ENCODE measurements at places on chromosomes 2 and 18. TPM values are rescaled to one million over a fixed set of nuclear protein-coding genes. Genes with fewer than 3 reads are reported as not detected.
A peak's percentile ranks its signal among the peaks of the same experiment; 100 is the strongest.

DNA sequence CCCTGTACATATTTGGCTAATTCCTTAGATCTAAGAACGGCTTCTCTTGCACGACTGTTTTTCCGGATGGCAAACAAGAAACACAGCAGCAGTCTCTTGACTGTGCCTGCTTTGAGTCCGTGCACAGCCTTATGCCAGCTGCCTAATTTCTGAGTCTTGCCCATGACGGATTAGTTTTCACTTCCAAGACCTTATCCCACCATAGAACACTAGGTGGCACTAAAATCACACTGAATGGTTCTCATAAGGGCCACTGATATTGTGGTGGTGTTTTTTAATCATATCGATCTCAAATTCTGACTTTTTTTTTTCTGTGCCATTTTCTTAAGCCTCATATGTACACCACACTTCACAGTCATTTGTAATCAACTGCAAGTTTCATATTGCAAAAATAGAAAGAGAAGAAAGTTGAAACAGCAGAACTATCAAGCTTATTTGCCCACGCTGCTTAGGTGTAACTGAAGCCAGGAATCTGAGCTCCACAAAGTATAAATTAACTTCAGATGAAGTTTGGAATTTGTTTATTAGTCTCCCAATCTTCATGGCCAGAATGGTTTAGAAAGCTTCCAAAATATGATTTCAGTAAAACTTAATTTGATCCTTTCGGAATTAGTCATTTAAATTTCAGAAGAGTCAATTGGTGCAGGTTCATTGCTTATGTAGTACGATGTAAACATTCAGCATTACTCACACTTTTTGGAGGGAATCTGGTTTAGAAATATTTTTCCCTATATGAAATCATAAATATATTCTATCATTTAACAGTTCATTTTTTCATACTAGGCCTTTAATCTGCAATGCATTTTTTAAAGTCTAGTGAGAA lies 45.5 kb upstream of the SCN7A start:
- no peak overlapping the region for H3K4me3 ChIP-seq
- H3K4me1 ChIP-seq: no peaks in the 10 kb centered on the region
- no peak overlapping the region for H3K27ac ChIP-seq
- no peaks in the 10 kb centered on the region for H3K36me3 ChIP-seq
- no peak for DNase-seq
- no peaks in the 10 kb centered on the region for H3K27me3 ChIP-seq

- no peaks in the 10 kb centered on the region for H3K27me3 ChIP-seq
- no peak overlapping the region for H3K4me3 ChIP-seq
- no peak overlapping the region for H3K27ac ChIP-seq
- peaks cover 19% of the 10 kb centered on the region for H3K4me1 ChIP-seq
- no peak for DNase-seq
These were observed 17.9 kb upstream of the MSGN1 start for GRCh38 chr2:17798338-17798737.

DNA sequence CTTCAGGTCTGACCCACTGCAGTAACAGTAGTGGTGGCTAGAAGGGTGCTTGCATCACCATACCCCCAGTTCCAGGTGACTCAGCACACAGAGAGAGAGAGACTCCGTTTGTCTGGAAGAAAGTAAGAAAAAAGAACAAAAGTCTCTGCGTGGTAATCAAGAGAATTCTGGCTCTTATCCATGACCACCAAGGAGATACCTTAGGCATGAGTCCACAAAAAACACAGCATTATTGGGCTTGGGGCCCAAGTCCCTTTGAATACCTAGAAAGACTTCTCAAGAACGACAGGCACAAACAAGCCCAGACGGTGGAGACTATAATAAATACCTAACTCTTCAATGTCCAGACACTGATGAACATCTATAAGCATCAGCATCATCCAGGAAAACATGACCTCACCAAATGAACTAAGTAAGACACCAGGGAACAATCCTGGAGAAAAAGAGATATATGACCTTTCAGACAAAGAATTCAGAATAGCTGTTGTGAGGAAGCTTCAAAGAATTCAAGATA lies 21.7 kb upstream of the BAZ2B start:
- no peaks in the 10 kb centered on the region for H3K4me1 ChIP-seq
- H3K4me3 ChIP-seq: no peak overlapping the region
- DNase-seq: no peak
- no peaks in the 10 kb centered on the region for H3K27me3 ChIP-seq
- H3K36me3 ChIP-seq: no peaks in the 10 kb centered on the region

- H3K4me3 ChIP-seq: no peak overlapping the region
- H3K4me1 ChIP-seq: no peaks in the 10 kb centered on the region
- H3K27ac ChIP-seq: no peak overlapping the region
These were observed 47.3 kb upstream of the PAPOLG start for GRCh38 chr2:60708630-60709320.

- peak overlapping the region; percentile 88 for H3K4me3 ChIP-seq
- no peak for DNase-seq
- no peaks in the 10 kb centered on the region for H3K36me3 ChIP-seq
- peak overlapping the region; percentile 68 for H3K27ac ChIP-seq
These were observed 504 bp downstream of the ASAP2 start for GRCh38 chr2:9206991-9207640.

DNA sequence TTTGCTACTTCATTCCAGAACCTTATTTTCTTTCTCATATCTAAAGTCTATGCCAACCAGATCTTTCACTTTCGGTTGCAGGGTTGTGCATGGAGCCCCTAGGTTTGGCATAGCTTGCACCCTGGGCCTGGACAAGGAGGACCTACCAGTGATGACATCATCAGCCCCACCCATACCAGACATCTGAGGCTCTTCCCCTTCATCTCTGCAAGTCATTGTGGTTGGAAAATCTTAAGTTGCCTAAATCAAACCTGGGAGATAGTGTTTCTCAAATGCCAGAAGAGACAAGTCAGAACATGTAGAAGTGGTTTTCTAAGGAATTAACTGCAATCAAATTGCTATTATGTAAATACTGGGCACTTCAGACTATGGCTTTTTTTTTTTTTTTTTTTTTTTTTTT lies 363.3 kb downstream of the ZNF516 start:
- H3K4me1 ChIP-seq: no peaks in the 10 kb centered on the region
- no peak for DNase-seq
- H3K36me3 ChIP-seq: no peaks in the 10 kb centered on the region
- no peak overlapping the region for H3K27ac ChIP-seq
- H3K4me3 ChIP-seq: no peak overlapping the region
- H3K27me3 ChIP-seq: no peaks in the 10 kb centered on the region

DNA sequence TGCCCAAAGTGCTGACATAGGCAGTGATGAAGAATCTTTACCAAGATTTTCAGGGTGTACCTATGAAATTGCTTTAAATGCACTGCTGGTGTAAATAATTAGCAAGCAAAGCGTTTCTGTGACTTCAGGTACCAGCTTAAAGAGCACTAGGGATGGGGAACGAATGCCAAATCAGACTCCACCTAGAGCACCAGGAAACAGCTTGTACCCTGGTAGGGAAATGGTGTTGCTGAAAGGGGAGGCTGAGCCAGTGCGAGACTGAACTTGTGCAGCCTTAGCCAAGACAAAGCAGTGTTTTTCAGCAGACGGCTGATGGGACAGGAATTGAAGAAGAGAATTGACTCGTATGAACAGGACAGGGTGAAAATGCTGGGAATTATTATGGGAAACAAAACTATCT lies 65.6 kb downstream of the TWSG1 start:
- H3K27ac ChIP-seq: no peak overlapping the region
- DNase-seq: no peak
- H3K36me3 ChIP-seq: peaks cover 8% of the 10 kb centered on the region
- H3K27me3 ChIP-seq: no peaks in the 10 kb centered on the region

- DNase-seq: peak; percentile 95
- H3K36me3 ChIP-seq: no peaks in the 10 kb centered on the region
- peak overlapping the region; percentile 26 for H3K4me3 ChIP-seq
- no peaks in the 10 kb centered on the region for H3K27me3 ChIP-seq
- H3K4me1 ChIP-seq: peaks cover 48% of the 10 kb centered on the region
These were observed 68.0 kb downstream of the ZFP36L2 start for GRCh38 chr2:43158259-43158880.

- no peak overlapping the region for H3K4me3 ChIP-seq
- no peaks in the 10 kb centered on the region for H3K36me3 ChIP-seq
- H3K27me3 ChIP-seq: no peaks in the 10 kb centered on the region
- no peak for DNase-seq
- H3K4me1 ChIP-seq: no peaks in the 10 kb centered on the region
These were observed 263.5 kb upstream of the LRRTM1 start for GRCh38 chr2:80568011-80568410.

GALNT14 gene
- total RNA-seq: 1.7 TPM

TUBA4B gene
- total RNA-seq: not detected

CAPN13 gene
- not detected for total RNA-seq

LIMS2 gene
- total RNA-seq: 44.2 TPM

GAREM1 gene
- 15.7 TPM for total RNA-seq

UPP2 gene
- total RNA-seq: not detected

ATG9A gene
- 62.4 TPM for total RNA-seq

Data from vagina (tissue), 2 donors.